RWPE1 (cell line): ENCODE measurements at places on chromosomes 12 and 14.

GRCh38 chr14:102568115-102568614, 24.3 kb upstream of the RCOR1 start:
- DNase-seq = peak; percentile 53

DNA sequence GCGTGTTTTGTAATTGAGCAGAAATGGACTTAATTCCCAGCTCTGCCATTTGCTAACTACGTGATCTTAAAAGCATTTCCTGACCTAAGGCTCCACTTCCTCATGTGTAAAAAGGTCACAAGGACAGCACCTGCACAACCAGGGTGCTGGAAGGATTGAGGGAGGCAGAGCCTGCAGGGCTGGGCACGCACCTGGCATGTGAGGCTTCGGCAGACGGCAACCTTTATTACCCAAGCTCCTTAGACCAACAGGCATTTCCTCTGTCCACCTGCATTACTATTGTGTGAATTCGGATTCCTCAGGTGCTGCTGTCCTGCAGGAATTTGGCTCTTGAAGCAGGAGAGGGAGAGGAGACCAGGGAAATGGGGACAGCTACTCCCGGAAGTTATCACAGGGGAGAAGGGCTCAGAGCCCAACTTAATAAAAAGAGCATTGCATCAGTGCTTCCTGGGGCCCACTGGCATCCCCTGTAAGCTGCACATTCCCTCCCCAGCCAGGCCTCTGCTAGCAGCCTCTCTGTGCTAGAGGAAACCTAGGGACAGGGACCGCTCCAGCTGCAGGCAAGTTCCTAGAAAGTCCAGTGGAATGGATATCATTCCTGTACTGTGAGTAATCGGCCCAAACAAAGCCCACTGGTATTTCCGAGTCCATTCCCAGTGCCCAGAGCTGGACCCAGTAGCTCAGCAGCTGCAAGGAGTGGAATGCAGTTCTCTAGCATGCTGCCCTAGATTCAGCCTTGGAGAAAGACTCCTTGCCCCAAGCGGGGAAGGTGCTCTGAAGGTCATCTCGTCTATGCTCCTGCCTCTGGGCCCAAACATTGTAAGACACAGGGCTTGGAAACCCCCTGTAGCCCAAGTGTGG, 157.1 kb upstream of the CCND2 start:
- peak; percentile 70 for DNase-seq

- DNase-seq = no peak
These were observed 193.8 kb upstream of the LHX5 start for GRCh38 chr12:113665457-113665856.

- DNase-seq = no peak
These were observed 58.6 kb upstream of the BCL11B start for GRCh38 chr14:99330316-99331240.

DNA sequence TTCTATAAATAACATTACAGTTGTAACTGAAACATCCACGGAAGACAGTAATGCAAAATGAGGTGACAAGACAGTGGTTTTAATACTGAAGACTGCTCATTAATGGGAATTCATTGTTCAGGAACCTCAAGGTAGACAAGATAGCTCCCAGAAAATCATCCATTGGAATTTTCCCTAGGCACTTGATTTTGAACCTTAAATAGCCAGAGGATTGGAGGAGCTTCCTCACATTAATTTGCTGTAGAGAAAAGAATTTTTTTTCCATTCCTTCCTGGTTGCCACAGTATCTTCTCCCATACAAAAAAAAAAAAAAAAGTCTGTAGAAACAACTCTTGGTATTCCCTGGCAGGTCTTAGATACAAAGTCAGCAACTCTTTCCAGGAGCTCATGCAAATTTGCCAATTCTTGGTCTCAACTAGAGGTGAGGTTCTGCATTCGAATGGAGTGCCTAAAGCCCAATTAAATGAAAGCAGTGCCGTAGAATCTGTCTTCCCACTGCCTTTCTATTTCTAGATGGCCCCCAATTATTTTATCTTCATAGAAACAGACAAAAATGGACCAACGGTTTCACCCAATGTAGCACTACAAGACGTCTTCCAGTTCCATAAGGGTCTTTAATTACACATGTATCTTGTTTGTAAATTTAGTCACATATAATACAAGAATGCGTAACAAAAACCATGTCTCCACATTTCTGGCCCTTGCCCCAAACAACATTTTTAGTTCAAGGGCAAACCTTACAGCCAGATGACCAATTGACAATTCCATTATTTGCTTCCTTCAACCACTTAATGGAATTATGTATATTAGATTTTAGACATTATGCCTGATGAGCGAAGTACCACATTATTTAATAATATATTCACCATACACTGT, 13.5 kb downstream of the SLC38A2 start:
- DNase-seq = no peak

- no peak for DNase-seq
These were observed 31.5 kb downstream of the TMEM132D start for GRCh38 chr12:129871991-129872972.

DNA sequence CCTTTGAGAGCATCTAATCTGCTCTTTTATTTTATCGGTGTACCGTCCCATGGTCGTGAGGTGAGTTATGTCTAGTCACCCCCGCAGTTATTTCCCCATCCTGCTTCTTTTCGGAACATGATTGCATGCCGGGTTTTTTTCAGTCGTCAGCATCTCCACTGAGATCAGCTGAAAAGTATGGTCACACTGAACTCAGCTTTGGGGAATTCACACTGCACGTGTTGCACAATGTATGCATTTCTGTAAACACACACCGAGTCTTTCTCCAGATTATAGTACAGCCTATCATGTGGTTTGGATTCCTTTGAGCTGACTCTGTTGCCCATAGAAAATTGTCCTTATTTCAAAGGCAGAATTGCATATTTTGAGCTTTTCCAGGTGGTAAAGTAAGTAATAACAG, 24.6 kb downstream of the PLXNC1 start:
- peak; percentile 44 for DNase-seq
